Ureter (tissue), 1 donor: ENCODE measurements at places on chromosomes 11 and 22. TPM values are rescaled to one million over a fixed set of nuclear protein-coding genes. Genes with fewer than 3 reads are reported as not detected.

- no peak for DNase-seq
Observed at GRCh38 chr11:73752216-73752867, 8.5 kb downstream of the RAB6A start.

- DNase-seq: no peak
Observed at GRCh38 chr22:39289975-39290720, 29.3 kb downstream of the RPL3 start.

DNA sequence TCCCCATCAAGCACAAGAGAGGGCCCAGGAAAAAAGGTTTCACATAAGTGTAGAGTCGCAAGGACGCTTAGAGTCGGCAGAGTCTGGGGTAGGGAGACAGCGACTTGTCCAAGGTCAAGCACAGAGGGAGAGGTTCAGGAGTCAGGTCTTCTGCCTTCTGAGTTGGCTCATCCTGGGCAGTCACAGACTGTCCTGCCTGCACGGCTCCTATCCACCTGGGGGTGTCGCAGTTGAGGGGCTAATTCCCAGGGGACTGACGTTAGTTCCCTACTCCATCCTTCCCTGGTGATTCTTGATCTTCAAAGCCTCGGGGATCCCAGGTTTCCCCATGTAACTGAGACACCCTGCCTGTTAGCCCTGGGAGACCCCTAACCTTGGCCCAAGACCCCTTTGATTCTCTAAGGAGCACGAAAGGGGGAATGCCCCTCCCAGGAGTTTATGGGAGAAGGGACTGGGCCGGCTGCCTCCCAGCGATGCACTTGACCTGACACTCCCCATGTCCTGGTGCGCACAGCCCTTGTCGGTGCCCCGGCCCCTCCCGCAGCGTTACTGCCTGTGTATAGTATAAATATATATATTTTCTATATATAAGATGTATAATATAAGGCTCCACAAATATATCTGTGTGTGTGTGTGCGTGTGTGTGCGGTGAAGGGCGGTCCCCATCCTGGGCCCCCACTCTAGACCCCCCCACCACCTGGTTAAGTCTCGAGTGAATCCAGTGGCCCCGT, 14.7 kb upstream of the TAB1 start:
- DNase-seq: no peak

GRCh38 chr11:94066901-94067429, 45.8 kb downstream of the HEPHL1 start:
- no peak for DNase-seq

DNA sequence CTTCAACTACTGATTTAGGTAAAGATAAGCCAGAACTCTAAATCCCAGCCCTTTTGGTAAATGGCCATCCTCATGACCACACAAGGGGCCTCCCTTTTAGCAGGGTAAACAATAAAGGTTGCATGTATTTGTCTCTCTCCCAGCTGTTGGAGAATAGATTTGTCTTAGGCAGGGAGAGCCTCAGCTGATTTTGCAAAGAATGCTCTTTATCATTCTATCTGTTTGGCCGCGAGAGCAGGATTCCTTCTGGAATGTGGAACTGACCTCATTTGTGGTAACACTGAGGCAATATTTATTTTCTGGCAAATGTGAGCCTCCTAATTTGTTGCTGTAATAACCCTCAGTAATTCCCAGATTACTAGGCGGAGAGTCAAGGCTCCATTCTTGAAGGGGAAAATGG, 15.3 kb downstream of the PTS start:
- no peak for DNase-seq

SYT12 gene
- total RNA-seq: 4.8 TPM

GRCh38 chr11:28476049-28476448, 367.9 kb downstream of the METTL15 start:
- DNase-seq: no peak

PKP3 gene
- 78.5 TPM for total RNA-seq

GRCh38 chr11:1165256-1166041, 7.7 kb downstream of the MUC5AC start:
- no peak for DNase-seq

DNA sequence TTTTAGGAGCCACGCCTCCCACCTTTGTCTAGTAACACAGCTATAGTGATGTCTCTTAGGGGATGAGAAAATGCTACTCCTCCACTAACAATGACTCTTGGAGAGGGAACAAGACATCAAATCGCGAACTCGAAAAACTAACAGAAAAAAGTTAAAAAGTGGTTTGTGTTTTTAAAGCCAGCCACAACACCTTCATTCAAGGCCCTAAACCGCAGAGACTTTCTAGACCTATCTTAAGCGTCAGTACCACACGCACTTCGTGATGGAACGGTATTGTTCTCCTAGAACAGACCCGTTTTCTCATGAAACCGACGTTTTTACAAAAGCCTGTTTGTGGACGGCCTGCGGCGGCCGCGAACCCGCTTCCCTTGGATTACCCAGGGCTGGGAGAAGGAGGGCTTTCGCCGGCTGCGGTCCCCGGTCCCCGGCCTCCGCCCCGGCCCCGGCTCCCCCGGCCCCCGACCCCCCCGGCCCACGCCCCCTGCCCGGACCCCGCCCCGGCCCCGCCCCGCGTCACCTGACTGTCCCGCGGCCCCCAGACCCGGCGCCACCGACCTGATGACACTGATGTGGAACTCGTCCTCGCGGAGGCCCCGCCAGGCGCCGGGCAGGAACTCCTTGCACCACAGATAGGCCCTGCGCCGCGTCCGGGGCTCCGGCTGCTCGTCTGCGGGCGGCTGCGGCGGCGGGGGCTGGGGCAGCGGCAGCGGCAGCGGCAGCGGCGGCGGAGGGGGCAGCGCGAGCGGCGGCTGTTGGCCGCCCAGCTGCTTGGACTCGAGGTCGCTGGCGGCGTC, 718 bp downstream of the CHKA start:
- DNase-seq: peak; percentile 67

DNA sequence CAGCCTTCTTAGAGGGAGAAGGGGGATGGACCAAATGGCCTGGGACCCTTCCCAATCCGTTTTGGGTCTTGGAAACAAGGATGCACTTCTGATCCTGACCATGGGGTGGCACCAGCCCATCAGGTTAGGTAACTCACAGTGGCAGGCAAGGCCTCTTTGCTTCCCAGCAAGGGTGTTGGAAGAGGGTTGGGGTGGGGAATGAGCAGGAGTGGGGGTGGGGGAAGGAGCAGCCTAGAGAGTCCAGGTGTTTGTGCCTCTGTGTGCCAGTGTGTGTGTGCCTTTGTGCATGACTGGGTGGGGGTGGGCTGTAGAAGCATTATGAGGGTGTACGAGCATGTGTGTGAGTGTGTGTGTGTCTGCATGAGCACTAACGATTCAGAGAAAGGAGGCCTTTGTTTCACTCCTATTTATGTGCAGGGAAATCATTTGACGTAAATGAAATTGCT, 213.1 kb downstream of the INSC start:
- peak; percentile 55 for DNase-seq

GRCh38 chr22:19878461-19879245, 24.0 kb upstream of the GNB1L start:
- DNase-seq: no peak

GRCh38 chr11:131370090-131370751, at the start of gene NTM:
Gene NTM, plus strand, starts transcription at chr11:131370615.
- DNase-seq: peak; percentile 53

GRCh38 chr11:10654811-10655150, 38.8 kb downstream of the IRAG1 start:
- DNase-seq: no peak

SHANK2 gene
- 77.1 TPM for total RNA-seq

PVALB gene
- total RNA-seq: 125 TPM

DNA sequence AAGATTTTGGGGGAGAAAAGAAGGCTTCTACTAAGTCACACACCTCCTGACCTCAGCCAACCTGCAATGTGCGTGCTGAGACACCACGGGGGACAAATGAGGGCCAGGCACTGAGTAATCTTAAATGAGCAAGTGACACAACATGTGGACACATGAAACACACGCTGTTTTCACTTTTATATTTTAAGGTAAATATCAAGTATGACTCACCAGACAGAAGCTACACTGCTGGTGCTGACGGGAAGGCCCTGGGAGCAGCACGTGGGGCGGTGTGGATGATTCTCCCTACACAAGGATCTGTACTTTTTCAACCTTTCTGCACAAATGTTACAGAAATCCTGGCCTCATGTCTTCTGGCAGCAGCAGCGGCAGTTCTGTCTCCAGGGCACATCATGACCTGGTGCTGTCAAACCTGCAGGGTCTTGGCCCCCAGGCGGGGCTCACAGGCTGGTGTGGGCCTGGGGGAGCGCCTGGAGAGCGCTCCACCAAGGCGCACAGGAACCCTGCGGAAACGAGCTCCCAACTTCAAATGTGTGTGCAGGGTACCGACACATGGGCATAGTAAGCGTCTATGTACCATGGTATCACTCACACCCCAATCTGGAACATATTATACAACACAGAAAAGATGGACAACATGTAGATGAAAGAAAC, 61.7 kb downstream of the DGCR2 start:
- DNase-seq: peak; percentile 42

PHF21B gene
- total RNA-seq: 3.9 TPM

- no peak for DNase-seq
Observed at GRCh38 chr22:39243439-39244135, 1.2 kb downstream of the PDGFB start.

DNA sequence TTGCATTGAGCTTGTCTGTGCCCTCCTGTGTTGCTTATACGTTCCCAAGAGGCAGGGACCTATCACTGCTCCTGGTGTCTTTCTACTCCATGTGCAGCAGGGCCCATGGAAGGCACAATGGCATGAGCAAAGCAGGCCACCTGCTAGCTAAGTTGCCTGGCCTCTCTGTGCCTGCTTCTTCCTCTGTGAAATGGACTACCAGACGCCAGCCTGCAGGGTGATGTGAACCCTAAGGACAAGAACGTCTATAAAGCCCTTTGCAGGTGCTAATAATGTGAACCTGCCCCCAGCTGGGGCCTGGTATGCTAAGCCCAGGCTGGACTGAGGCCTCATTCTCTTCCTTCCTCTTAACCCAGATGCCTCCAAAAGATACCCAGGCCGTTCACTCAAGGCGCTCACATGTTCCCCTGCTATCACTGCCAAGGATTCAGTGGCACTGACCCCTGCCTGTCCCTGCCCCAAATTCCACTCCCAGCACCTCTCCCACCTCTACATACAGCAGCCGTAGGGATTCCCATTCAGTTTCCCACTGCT, 4.0 kb downstream of the GUCD1 start:
- DNase-seq: no peak

- no peak for DNase-seq
Observed at GRCh38 chr11:65917077-65917433, 1.8 kb downstream of the C11orf68 start.

C11orf98 gene
- total RNA-seq: 52.6 TPM

GRCh38 chr11:75245356-75246005, 4.9 kb downstream of the TPBGL start:
- DNase-seq: no peak

- no peak for DNase-seq
Observed at GRCh38 chr11:17541330-17541885, 2.8 kb downstream of the USH1C start.

DNA sequence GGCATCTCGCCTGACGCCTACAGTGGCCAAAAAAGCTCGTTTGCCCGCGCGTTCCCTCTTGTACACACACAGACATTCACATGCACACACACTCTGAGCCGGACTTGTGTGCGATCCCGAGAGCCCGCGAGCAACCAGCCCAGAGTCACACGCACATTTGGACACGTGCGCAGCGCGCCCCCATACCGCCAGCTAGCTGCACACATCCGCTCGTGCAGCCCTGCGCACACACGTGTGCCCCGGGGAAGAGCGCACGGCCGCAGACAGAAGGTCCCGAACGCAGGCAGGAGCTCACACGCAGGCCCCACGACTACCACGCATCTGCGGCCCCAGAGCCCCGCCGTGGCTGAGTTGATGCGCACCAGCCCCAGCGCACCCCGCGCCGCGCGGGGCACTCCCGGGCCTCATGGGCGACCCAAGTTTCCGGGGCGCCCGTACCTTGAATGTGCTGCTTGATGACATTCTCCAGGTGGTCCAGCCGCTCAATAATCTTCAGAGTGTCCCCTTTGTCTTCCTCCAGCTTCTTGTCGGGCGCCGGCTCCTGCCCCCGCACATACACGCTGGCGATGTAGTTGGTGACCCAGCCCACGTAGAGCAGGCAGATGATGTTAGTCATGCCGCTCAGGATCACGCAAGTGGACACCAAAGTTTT, 758 bp downstream of the GALNT18 start:
- no peak for DNase-seq

NCF4 gene
- total RNA-seq: 27.2 TPM

DNA sequence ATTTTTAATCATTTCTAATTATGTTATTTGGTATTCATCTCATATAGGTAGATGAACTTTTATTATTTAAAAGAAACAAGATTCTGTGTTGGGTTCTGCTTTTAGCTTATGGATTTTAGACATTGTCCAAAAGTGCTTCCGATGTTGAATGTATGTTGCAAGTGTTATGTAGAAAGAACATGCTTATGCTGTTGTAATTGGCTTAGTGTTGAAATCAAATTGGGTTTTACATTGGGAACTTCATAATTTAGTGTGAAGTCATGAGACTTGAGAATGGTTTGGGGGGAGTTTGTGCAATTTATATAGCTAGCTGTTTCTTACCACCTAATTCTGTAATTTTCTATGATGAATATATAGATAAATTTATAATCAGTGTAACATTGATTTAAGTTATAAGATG, 3.6 kb downstream of the MTMR3 start:
- no peak for DNase-seq

GRCh38 chr22:49763138-49763537, 64.5 kb downstream of the BRD1 start:
- DNase-seq: no peak

DNA sequence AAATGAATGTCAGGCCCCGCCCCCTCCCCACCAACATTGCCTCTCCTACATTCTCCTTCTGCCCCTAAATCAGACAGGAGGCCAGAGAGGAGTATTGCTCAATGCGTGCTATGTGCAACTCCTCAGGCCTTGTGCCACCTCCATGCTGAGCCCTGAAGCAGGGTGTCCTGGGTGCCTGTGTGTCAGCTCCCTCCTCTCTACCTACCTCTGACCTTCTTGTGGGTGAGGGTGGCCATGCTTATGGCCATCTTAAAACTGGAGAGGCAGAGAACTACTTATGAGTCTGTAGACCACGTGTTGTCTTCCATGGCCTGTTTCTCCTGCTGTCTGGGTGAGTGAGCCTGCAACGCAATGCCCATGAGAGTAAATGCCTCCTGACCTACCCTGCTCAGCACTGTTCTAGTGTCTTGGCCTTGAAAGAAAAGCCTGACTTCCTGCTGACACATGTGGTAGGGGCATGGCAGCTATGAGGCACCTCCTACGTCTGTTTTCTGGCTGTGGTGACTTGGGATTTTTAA, 10.5 kb downstream of the MCAM start:
- DNase-seq: no peak

- DNase-seq: no peak
Observed at GRCh38 chr11:29129844-29130243, 887.0 kb downstream of the KCNA4 start.

GRCh38 chr22:26477341-26477731, 6.2 kb downstream of the HPS4 start:
- DNase-seq: no peak

GRCh38 chr11:62892077-62892922, 11.6 kb downstream of the SLC3A2 start:
- no peak for DNase-seq

GRCh38 chr22:40890881-40891280, 29.0 kb upstream of the DNAJB7 start:
- no peak for DNase-seq
